ENCODE measurements at places on chromosomes 7 and 10.

DNA sequence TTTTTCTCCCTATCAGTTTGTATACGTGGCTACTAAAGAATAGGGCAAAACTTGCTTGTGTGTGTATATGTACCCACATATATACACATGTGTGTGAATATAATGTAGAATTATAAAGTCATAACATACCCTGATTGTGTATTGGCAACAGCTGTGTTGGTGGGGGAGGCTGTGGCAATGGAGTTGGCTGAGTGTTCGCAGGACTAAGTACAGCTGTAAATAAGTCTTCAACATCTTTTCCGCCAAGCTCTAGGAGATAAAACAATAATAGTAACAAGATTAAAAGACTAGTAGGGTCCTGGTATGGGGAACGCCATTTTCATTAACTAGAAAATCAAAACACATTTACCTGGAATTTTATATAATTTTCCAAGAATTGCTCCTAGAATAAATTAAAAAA is 168.4 kb downstream of the GALNT11 start:
- no peak for DNase-seq

DNA sequence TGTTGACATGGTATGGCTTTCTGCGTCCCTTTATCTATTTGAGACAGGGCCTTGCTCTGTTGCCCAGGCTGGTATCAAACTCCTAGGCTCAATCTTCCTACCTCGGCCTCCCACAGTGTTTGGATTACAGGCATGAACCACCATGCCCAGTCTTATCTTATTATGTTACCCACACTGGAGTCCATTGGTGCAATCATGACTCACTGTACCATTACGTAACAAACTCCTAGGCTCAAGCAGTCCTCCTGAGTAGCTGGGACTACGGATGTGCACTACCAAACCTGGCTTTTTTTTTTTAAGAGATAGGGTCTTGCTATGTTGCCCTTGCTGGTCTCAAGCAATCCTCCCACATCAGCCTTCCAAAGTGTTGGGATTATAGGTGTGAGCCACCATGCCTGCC is 66.7 kb downstream of the CCDC3 start:
- DNase-seq, result no peak

- DNase-seq, result no peak
These were observed 8.3 kb upstream of the PPP1R35 start for GRCh38 chr7:100444311-100445278.

GRCh38 chr10:78542141-78542489 is 508.5 kb downstream of the RPS24 start:
- DNase-seq, result no peak

- DNase-seq, result no peak
These were observed 24.0 kb downstream of the HYCC1 start for GRCh38 chr7:22989643-22990587.

DNA sequence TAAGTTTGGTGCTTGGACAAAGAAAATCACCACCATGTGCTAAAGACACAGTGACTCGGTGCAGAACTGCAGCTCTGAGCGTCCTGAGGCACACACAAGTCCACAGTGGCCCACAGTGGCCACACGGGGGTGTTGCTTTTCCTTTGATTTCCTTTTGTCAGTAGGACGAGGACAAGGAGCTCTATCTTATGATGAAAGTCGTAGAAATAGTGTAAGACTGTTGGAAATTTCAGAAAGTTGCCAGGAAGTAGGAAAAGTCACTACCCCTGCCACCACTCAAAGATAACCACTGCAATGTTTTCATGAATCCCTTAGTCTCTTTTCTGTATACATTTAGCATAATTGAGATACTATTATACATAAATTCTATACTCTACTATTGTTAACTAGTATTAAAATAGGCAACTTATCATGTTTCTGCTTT is 146.0 kb downstream of the TNS3 start:
- no peak for DNase-seq

GRCh38 chr7:40694026-40694809 is 559.4 kb downstream of the SUGCT start:
- DNase-seq, result no peak

- DNase-seq, result no peak
These were observed 14.7 kb downstream of the CNPY1 start for GRCh38 chr7:155531681-155532080.

GRCh38 chr10:30813872-30814481 is 184.4 kb upstream of the LYZL2 start:
- no peak for DNase-seq

- no peak for DNase-seq
These were observed 78.1 kb upstream of the EGFR start for GRCh38 chr7:54940748-54941147.

DNA sequence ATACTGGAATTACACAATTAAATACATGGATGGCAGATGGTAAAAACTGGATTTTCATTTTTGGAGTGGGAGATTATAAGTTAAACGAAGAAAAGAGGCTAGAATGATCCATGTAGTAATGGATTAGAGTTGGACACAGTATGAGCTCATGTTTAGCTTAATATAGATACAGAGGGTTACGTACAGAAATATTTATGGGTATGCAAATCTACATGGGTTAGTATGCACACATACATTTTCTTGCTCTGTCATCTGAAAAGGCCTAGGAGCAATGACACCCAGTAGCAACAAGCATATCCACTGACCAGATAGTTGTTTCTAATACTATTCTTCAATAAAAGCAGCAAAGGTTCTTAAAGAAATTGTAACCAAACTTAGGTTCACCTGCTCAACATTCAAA is 366.4 kb downstream of the SEMA3D start:
- no peak for DNase-seq

DNA sequence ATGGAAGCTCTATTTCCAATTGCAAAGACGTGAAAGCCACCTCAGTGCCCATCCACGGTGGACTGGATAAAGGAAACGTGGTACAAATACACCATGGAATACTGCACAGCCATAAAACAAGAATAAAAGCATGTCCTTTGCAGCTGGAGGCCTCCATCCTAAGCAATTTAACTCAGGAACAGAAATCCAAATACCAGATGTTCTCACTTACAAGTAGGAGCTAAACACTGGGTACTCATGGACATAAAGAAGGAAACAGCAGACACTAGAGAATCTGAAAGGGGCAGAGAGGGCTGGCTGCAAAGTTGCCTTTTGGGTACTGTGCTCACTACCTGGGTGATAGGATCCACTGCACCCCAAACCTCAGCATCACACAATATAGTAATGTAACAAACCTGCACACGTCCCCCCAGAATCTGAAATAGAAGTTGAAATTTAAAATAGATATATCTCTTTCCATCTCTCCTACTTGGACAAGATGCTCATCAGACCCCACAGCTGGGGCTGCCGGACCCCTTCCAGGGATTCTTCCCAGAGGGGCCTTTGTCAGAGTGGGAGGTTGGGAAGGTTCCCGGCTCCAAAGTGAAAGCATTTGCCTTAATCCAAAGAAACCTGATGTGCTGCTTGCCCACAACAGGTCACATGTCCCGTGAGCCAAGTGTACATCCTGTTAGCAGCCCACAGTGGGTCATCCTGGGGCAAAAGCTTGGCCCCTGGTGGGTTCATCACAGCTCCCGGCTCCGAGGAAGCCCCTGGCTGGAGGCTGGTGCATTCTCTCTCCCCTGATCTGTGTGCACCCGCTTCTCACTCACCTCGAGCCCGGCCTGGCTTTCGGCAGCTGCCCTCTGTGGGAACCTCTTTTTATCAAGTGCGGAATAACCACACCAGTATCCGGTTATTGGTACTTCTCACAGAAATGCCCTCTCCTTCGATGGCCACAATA is 172.3 kb upstream of the PPP2R2D start:
- DNase-seq, result no peak

DNA sequence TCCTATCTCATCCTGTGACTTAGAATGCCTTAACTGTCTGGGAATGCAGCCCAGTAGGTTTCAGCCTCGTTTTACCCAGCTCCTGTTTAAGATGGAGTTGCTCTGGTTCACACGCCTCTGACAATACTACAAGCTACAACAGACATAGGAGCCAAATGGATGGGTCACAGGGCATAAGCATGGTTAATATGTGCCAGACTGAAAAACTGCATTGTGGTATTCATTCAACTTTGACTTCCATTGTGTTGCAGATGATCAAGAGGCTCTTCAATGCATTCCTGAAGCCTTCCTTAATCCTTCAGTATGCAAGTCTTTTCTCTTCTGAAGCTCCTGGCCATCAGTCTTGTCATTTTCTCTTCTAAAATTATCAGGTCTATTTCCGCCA is 20.3 kb upstream of the RNF32 start:
- no peak for DNase-seq

GRCh38 chr10:49441488-49442476 is 45.9 kb upstream of the DRGX start:
- DNase-seq, result no peak

DNA sequence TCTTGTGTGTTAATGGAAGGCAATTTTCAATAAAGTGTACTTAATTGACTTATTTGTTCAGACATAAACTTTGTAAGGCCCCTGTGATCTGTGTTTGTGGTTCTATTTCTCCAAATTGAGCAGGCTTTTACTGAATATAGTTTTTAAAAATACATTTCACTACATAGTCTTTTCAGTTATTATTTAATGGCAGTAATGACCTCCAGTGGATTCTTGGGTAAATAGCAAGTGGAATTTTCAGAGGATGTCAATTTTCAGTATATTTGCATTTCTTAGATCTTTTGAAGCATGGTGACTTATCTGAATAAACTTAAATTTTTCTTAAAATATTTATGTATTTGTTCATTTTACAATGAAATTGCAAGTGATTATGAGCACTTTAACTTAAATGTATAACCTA is 203.1 kb upstream of the PCLO start:
- DNase-seq, result no peak

- DNase-seq, result no peak
These were observed 476.2 kb upstream of the GALNT17 start for GRCh38 chr7:70655694-70656093.

- no peak for DNase-seq
These were observed 127.8 kb upstream of the NPSR1 start for GRCh38 chr7:34530259-34530658.

DNA sequence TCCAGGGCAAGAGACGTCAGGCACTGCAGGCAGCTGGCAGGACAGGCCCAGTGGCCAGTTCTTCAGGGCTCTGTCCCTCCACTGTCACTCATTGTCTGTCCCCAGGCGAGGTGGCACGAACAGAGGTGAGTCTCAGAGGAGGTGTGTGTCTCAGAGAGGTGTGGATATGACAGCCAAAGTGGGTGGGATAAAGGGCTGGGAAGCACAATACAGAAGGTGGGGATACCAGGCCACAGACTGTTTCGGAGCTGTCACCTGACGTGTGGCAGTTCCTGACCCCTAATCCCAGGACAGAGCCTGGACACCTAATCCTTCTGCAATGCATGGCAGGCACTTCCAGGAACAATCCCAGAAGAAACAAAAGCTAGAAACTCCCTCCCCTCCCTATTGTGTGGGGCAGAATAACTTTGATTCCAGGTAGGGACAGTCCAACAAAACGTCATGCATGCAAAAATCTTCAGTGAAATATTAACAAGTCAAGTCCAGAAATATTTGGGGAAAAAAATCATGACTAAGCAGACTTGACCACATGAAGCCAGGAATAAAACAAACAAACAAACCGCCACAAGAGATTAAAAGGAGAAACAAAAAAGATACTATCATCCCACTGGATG is 11.6 kb downstream of the KLRG2 start:
- DNase-seq, result no peak

- DNase-seq, result no peak
These were observed 145.2 kb downstream of the ARID5B start for GRCh38 chr10:62046522-62047227.

DNA sequence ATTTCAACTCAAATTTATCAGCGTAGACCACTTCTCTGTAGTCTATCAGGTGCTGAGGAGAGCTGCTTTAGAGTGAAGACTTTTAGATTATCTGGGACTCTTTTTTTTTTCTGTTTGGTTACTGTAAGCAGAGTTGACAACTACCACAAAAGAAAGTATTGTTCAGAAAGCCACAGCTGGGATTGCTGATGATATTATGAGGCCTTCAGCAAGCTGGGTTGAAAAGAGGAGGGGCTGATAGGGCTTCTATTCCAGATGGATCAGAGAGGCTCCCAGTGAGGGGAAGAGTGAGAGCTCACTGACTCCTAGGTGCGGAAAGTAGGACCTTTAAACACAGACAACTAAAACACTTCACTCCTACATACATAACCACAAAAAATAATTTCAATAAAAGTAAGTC is 188.5 kb upstream of the FERD3L start:
- no peak for DNase-seq

DNA sequence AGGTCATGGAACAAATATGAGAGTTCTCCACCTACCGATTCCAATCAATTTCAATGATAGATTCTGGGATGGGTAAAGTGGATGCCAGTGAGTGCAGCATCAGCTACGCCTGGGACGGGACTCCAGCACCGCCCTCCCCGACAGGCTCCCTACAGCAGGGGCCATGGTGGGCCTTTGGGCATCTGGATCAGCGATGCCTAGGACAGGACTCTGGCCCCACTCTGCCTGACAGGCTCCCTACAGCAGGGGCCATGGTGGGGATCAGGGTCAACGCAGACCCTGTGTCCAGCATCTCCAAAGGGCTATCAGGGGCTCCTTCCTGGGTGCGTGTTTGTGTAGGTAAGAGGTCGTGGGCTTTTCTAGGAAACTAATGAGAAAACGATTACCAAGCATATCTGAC is 111.2 kb upstream of the TCERG1L start:
- no peak for DNase-seq

DNA sequence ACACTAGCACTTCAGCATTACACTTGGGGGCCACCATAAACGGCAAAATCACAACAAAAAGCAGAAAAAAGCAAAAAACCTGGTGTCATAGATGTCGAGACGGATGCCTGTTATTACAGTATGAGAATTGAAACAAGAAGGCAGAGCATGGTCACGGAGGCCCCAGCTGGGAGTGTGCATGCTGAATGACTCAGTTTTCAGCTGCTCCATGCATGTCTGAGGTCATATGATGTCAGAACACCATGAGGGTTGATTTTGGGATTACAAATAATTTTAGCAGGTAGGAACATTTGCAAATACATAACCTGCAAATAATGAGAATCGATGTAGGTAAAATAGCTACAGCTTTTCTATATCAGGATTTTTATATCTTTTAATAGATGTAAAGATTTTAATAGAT is 19.1 kb downstream of the ZMYND11 start:
- DNase-seq, result no peak

DNA sequence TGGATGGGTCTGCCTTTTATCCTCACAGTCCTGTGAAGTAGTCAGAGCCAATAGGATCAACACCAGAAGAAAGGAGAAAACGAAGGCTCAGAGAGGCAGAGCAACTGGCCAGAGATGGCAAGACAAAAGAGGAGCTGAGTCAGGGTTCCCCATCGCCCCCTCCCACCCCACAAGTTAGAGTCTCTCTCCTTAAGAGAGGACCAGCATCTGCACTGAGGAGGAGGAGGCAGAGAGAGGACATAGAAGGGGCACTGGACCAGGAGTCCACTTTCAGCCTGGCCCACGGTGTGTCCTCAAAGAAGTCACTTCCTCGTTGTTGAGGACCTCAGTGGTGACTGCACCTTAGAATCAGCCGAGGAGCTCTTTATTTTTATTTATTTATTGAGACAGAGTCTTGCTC is 11.6 kb downstream of the SPOCK2 start:
- DNase-seq, result no peak

GRCh38 chr10:102712843-102713538 is 1.2 kb downstream of the ARL3 start:
- no peak for DNase-seq

- DNase-seq, result no peak
These were observed 51.5 kb downstream of the CALML3 start for GRCh38 chr10:5576154-5576748.
